Renal pelvis (tissue), 12 donors: ENCODE measurements at places on chromosomes 1 and 21. TPM values are rescaled to one million over a fixed set of nuclear protein-coding genes. Genes with fewer than 3 reads are reported as not detected.

The C1QB gene
- 10.4 TPM for polyA plus RNA-seq

The SYT6 gene
- polyA plus RNA-seq = 1.6 TPM

The B4GALT3 gene
- 41.4 TPM for polyA plus RNA-seq

The APH1A gene
- 203 TPM for polyA plus RNA-seq

The USP33 gene
- 62.3 TPM for polyA plus RNA-seq

The SPRR1A gene
- not detected for polyA plus RNA-seq

The AADACL3 gene
- polyA plus RNA-seq = not detected

GRCh38 chr1:93609536-93609935 lies 72.1 kb downstream of the BCAR3 start:
- no peak for DNase-seq

GRCh38 chr1:179175011-179175841 lies 54.3 kb downstream of the ABL2 start:
- DNase-seq = no peak

DNA sequence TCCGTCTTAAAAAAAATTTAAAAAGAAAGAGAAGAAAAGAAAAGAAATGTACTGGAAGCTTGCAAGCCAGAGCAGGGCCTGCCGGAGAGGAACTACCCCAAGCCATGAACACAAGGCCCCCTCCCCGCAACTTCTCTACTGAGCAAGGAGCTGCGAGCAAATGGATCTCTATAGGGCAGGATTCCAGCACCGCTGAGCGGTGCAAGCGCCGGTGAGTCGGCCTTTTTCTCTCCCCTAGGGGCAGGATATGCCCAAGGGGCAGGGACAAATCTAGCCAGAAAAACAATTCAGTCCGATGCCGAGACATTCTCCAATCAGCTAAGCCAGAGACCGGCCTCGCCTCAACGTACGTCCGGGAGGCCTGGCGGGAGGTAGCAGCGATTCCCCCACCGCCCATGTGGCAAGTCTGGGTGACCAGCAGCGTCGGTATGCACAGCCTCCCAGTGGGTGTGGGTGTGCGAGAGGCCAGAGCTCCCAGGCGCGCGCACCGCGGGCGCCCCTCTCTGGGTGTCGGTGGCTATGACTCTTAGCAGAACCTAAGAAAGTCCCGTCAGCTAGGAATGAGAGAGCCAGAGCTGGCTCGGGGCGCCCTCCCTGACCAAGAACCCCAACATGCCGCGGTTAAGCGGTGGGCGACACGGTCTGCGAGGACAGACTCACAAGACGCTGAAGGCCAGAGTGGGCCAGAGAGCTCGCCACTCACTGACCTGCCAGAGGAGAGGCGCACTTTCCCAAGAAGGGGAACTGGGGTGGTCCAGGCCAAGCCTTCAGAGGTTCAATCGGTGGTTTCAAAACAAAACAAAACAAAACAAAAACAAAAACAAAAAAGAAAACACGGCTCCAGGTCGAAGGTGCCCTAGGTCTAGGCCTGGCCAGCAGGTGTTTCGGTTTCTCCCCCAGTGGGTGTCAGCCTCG lies 1.9 kb downstream of the CSMD2 start:
- peak; percentile 60 for DNase-seq

- no peak for DNase-seq
These were observed 898.4 kb downstream of the KCNT2 start for GRCh38 chr1:195709821-195710220.

DNA sequence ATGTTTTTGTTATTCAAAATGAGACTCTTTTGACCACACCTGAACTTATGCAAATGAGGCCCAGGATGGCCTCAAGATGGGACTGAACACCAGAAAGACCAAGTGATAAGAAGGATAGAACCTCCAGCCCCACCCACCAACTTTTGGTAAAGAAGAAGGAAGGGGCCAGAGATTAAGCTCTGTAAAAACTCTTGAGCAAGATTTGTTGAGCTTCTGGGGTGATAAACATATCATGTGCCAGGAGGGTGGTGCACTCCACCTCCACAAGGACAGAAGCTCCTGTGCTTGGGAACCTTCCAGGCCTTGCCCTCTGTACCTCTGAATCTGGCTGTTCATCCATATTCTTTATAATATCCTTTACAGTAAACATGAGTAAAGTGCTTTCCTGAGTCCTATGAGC lies 5.3 kb downstream of the RSPH1 start:
- no peak for DNase-seq

- no peak for DNase-seq
These were observed 15.3 kb downstream of the SPATA46 start for GRCh38 chr1:162361349-162361748.

DNA sequence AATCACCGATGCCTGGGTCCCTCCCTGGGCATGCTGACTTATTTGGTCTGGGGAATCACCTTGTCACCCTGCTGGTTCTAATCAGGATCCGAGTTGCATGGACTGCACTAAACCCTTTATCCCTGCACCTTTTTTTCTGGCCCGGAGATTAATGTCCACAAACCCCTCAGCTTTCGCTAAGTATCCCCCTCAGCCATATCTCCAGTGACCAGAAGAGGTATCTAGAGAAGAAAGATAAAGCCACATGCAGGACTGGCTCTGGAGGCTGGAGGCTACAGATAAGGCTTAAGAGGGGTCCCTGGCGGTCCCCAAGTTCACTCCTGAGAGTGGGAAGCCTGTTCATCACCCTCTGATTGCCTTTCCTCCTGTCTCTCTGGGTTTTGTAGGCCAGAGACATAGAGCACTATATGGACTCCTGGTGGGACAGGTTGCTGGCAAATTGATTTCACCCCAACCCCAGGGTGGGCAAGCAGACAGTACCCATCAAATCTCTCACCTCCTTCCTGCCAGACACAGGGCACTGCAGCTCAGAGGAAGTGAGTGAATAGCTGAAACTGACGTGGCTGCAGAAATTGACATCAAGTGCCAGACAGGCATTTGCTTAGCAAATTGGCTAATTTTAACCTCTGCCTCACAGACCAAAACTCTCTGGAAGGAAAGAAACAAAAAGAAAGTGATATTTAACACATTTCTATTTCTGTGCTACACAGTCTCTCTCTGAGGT lies 38.8 kb downstream of the HMGB4 start:
- no peak for DNase-seq

DNA sequence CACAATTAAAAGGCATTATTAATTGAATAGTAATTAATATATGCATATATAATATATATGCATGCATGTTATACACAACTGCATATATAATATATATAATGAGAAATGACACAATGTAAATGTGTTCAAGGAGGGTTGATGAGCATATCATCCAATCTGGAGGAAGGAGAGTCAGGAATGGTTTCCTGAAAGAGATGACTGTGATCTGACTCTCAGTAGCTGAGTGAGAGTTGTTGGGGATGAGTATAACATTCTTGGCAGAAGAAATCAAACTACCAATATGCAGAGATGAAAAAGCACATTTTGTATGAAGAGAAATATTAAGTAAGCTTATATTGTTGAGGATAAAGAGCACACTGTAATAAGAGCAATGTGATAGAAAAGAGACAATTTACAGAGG lies 37.3 kb downstream of the F13B start:
- no peak for DNase-seq

GRCh38 chr1:87973896-87974295 lies 645.2 kb downstream of the LMO4 start:
- DNase-seq = no peak

DNA sequence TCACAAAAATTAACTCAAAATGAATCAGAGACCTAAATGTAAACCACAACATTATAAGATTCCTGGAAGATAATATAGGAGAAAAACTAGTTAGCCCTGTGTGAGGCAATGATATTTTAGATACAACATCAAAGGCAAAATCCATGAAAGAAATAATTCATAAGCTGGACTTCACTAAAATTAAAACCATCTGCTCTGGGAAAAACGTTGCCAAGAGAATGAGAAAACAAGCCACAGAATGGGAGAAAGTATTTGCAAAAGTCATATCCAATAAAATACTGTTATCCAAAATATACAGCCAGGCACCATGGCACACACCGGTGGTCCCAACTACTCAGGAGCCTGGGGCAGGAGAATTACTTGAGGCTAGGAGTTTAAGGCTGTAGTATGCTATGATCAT lies 70.3 kb downstream of the SYF2 start:
- no peak for DNase-seq

DNA sequence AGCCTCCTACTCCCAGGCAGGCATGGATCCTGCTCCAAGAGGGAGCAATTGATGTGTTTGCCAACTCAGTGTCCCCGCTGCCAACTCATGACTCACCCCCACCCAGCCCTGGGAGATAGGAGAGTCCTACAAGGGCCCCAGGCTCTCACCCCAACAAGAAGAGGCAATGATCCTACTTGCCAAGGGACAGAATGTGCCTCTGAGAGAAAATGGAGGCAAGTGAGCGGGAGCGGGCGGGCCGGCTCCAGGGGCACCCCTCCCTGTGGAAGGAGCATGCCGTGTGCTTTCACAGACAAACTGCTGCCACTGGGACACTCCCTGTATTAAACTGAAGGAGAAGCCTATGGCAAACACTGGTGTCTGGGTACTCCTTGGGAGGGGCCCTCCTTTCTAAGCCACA lies 16.7 kb downstream of the PKP1 start:
- DNase-seq = no peak

DNA sequence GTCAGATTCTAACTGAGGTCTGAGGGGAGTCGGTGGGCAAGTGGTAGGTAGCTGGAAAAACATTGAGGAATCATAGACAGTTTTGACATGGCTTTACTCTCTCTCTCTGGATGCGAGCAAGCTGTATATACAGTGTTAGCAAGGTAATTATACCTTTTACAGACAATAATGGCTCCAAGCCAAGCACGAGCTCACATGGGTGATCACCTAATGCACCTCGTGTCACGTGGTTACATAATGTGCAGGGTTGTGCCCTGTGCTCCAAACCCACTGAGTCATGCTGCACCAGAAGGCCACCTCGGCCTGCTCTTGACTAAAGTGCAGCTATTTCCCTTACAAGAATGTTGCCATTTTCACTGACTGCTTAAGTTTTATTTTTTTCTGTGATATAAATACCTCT lies 7.6 kb upstream of the CLCA2 start:
- no peak for DNase-seq

GRCh38 chr1:150514260-150514659 lies 1.3 kb upstream of the FALEC start:
- no peak for DNase-seq

DNA sequence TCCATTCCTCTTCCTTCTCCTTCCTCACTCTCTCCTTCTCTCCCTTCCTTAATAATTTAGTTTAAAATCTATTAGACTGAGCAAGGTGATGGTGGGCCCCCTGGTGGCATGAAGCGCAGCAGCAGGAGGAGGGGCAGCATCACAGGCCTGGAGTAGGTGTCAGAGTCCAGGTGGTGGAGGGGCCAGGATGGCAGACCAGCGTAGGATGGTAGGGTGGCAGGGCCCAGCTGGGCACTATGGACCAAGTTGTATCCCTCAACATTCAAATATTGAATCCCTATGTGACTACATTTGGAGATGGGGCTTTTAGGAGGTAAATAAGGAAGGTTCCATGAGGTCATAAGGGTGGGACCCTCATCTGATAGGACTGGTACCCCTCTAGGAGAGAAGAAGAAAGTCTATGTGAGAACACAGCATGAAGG lies 61.0 kb downstream of the WDR4 start:
- DNase-seq = peak; percentile 22

GRCh38 chr1:187891993-187892682 lies 1063.4 kb downstream of the PLA2G4A start:
- DNase-seq = no peak

- no peak for DNase-seq
These were observed 25.6 kb upstream of the PRELP start for GRCh38 chr1:203450001-203450400.

DNA sequence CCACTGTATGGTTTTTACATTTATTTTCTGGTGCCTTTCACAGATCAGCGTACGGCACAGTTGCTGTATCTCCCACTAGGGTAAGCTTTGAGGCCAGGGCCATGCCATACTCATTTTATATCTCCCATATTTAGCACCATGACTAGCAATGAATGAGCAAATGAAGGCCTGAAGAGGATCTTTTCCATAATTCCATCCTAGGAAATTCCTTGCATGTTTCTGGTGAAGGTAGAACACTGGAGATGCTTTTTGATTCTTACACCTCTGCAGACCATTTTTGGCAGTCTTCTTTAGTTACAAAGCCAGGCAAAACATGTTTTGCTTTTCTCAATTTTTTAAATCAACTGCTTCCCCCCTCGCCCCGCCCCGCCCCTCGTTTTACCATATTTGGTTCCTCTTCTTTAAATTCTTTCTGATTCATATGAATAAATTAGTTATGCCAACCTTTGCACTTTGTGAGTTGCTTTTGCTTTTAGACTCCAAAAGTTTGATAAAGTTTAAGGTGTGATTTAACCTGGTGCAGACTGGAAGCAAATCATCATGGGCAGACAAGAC lies 78.9 kb upstream of the AK4 start:
- DNase-seq = no peak

GRCh38 chr1:177424744-177425143 lies 254.0 kb downstream of the BRINP2 start:
- DNase-seq = no peak

DNA sequence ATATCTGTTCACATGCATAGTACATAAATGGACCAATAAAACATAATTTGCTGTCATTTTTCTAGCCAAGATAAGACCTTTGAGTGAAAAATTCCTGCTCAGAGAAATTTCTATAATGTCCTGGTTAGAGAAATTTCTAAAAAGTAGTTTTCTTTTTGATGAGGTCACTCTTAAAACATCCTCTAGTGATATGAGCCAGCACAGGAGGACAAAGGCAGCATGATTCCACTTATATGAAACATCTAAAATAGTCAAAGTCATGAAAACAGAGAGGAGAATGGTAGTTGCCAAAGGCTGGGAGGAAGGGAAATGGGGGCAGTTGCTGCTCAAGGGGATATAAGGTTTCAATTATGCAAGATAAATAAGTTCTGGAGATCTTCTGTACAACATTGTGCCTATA lies 239.4 kb downstream of the BACH1 start:
- no peak for DNase-seq

GRCh38 chr1:221839321-221839720 lies 97.4 kb upstream of the DUSP10 start:
- DNase-seq = no peak

DNA sequence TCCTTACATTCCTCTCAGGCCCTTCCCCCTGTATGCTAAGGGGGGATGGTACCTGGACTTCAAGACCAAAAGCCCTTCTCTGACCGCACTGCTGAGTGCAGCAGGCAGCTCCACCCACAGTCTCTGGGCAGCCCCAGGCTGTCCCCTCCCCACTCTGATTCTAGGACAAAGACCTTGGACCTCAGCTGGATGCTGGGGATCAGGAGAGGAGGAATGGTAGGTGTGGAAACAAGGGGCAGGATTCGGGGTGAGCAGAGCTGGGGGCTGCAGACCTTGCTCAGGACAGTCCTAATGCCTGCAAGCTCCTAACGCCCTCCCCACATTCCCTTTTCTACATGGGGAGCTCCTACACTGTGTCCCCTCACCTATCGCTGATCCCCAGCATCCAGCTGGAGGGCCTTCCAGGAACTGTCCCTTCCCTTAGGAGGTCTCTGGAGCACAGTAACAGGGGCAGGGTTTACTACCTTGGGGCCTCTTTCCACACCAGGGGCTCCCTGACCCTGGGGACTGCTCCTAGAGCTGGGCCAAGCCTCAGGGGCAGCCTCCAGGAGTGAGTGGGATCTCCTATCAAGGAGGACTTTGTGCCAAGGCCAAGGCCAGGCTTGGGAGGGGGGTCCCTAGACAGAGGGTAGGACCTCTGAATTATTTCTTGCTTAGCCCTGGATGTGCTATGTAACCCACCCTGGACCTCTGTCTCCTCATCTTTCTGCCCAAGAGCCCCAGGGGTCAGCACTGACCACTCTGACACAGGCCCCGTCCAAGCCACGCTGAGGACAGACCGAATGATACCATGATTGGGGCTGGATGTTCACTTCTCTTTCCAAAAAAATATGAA lies 5.6 kb downstream of the CLDN19 start:
- DNase-seq = peak; percentile 16

GRCh38 chr1:19427087-19427781 lies 58.1 kb downstream of the CAPZB start:
- no peak for DNase-seq

GRCh38 chr1:242016479-242016878 lies 17.6 kb upstream of the MAP1LC3C start:
- no peak for DNase-seq
